ENCODE measurements at places on chromosomes 7 and 10.

DNA sequence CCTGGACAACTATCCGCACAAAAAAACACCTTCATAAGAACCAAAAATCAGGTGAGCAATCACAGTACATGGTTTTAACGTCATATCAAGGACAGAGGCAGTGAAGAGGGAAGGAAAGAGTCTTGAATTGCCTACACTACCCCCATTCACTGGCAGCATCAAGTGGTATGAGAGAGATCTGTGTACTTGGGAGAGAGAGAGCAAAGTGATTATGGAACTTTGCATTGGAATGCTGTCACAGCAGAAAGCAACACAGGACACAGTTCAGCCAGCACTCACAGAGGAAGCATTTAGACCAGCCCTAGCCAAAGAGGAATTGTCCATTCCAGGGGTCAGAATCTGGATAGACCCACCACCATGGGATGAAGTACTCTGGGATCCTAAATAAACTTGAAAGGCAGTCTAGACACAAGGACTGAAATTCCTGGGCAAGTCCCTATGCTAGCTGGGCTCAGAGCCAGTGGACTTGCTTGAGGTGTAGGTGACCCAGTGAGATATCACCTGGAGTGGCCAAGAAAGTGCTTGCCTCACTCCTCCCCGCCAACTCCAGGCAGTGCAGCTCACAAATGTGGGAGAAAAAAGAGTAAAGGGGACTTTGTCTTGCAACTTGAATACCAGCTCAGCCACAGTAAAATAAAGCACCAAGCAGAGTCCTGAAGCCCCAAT, 30.5 kb upstream of the SFTPD start:
- DNase-seq, result no peak

DNA sequence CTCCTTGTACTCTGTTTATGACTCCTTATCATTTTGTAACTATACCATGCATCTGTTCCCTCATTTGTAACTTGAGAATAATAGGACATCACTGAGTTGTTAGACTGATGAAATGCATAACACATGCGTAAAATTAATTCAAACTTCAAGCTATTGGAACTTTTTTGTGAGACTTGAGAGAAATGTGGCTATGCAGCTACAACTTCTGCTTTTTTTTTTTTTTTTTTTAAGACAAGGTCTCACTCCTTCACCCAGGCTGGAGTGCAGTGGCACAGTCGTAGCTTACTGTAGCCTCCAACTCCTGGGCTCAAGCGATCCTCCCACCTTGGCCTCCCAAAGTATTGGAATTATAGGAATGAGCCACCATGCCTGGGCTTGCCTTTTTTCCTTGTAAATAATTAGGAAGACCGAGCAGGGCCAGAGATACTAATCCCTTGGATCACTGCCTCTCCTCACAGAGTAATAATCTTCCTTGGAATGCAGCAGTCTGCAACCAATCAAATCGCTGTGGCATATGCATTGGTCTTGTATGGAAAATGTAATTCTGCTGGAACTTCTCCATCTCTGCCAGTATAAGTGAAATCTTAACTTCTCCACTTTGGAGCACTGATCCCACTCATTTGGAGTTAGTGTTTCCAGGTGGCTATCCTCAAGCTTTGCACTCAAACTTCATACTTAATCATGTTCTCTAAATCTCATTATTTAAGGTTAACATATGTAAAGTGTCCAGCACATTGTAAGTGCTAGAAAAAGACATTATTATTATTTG, 2.0 kb upstream of the PANK1 start:
- DNase-seq, result no peak

DNA sequence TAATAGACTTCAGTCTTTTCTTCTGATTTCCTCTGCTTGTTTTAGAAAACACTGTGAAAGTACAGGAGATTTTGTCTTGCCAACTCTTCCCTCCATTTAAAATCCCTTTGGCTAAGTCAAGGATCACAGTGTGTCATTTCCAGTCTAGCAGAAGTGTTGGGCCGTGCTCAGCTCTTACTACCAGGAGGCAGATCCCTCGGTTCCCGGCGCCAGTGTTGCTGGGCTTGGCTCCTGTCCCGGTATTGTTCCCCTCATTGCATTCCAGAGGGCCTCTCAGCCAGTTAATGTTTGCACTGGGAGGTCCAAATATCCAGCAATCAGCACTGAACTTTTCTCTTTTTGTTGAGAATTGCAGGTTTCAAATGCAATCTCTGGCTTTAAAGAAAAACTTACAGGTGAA, 612.1 kb upstream of the MGMT start:
- no peak for DNase-seq

DNA sequence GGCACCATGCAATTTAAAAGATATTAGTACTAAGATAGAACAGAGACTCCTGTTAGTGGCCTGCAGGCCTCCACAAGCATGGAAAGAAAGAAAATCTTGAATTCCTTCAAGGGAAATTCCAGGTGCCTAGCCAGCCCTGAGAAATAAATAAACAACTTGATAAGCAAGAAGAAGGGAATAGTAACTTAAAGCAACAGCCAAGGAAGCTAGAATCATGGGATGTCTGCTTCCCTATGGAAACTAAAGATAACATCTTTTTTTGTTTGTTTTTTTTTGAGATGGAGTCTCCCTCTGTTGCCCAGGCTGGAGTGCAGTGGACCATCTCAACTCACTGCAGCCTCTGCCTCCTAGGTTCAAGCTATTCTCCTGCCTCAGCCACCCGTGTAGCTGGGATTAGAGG, 128.6 kb downstream of the SKIDA1 start:
- no peak for DNase-seq

DNA sequence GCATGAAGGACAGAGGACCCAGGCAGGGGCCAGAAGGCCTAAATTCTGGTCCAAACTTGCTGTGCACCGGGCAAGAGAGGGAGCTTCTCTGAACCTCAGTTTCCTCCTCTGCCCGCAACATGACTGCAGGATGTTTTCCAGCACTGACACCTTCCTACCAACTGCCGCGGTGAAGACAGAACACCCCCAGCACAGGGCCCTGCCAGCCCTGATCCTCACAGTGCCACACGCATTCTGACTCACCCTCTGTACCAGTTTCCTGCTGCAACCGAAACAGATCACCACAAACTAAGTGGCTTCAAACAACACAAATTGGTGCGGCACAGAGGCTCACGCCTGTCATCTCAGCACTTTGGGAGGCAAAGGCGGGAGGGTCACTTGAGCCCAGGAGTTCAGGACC, 18.1 kb downstream of the MAD1L1 start:
- DNase-seq, result no peak

GRCh38 chr10:44280226-44281014, 104.5 kb downstream of the CXCL12 start:
- no peak for DNase-seq
